GM06990 (cell line): ENCODE measurements at places on chromosomes 11 and 22.

DNA sequence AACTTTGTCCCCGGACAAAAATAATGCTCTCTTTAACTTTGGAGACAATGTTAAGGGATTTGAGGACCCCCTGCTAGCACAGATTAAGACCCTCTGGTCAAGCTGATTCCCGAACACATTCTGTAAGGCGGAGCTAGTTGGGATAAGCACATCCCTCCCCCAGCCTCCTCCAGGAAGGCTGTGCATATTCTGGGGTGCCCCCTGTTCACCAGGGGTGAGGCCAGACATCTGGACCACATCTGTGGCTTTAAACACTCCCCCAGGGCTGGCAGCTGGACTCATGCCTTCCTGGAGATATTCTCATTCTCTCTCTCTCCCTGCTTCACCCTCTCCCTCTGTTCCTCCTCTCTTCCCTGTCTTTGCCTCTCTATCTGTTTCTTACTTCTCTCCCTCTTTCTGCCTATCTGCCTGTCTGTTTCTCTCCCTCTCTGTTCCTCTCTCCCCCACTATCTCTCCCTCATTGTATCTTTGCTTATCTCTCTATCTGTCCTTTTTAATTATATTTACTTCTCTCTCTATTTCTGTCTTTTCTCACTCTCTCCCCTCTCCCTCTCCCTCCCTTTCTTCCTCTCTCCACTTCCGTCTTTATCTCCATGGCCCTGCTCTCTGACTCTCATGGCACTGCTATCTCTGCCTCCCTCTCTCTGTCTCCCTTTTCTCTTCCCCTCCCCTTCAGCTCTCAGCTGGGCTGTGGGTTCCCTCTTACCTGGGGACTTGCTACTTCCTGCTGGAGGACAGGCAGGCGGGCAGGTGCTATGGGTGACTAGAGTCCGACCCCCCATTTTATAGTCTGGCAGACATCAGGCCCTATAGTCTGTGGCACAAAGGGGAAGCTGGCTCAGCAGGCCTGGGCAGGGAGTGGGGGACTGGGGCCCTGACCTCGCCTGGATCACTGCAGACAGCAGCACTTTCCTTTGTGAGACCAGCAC lies at the start of gene CRYBB1:
CRYBB1 (minus strand) TSS at position 757 of the 929 bp plus-strand sequence. CDS start 1,708 bp downstream, outside the sequence.
- DNase-seq = no peak

DNA sequence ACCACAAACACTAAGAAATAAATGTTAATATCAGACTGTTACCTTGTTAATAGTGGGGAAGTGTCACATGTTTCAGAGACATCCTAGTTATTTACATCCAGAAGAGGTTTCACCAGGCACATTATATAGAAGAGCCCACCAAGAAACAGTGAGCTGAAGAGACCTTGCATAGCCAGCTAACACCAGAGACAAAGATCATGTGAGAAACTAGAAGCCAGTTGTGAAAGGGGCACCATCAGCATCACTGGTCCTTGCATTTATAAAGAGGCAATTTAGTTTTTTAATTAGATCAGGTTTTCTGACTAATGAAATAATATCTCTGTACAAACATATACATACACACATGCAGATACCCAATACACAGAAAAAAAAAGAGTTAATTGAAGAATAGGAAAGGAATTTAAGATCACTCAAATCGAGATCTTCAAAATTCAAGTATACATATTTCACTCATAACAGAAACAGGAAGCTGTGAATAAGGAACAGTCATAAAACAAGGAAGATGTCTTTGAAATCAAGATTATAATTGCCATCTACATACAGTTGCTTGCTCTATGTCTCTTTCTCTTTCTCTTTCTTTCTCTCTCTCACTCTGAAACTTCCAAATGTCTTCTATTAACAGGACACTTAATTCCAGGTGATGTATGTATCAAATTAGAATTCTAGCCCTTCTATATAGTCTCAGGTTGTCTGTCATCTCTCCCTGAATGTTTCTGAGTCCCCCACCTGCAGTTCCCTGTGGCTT lies 348.7 kb downstream of the ETS1 start:
- no peak for DNase-seq

GRCh38 chr22:48908547-48908946 lies 919.1 kb downstream of the BRD1 start:
- no peak for DNase-seq

GRCh38 chr11:66727282-66728037 lies 1.6 kb downstream of the SPTBN2 start:
- peak; percentile 32 for DNase-seq

- no peak for DNase-seq
Observed at GRCh38 chr11:63017306-63017974, 1.8 kb upstream of the SLC22A8 start.

DNA sequence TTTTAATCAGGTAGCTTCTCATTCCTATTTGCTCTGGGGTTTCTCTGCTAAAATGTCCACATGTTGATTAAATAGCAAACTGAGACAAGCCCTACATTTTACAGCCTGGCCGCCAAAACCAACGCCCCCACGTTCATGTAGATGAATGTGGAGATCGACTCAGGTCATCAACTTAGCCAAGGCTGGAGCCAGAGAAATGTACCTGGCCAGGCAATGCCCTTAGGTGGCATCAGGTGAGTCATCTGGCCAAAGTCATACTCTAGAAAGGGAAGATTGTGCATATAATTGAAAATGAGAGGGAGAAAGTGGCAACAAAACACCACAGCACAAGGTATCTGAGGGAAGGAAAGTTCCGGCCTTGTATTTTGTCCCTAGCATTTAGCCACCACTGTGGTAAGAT lies 37.1 kb upstream of the CCDC89 start:
- no peak for DNase-seq

- DNase-seq = no peak
Observed at GRCh38 chr11:2316169-2316962, 14.6 kb downstream of the TSPAN32 start.

DNA sequence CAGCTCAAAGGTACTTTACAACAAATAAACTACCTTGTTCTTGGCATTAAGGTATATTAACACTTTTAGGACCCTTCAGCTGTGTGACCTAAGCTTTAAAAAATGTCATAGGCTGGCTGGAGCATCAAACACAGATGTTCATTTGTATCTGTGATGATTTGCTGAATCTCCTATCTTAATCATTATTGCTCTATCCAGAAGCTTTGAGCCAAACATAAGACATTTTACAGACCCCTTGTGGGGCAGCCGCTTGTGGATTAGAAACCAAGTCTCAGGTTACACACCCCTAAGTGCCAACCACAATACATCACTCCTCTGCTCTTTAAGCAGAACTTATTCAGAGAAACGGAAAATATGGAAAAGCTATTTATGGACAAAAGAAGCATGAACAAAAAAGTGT lies 394.2 kb upstream of the CCDC90B start:
- DNase-seq = no peak

GRCh38 chr22:37383341-37383740 lies 43.9 kb downstream of the ELFN2 start:
- no peak for DNase-seq

DNA sequence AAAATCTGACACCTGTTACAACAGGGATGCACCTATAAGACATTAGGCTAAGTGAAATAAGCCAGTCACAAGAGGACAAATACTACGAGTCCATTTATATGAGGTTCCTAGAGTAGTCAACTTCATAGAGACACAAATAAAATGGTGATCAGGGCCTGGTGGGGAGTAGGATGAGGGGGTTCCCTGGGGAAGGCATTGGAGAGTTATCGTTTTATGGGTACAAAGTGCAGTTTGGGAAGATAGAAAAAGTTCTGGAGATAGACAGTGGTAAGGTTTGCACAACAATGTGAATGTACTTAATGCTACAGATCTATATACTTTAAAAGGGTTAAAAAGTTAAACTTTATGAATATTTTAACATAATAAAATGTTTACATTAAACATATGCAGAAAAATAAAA lies 31.4 kb upstream of the B3GNT6 start:
- DNase-seq = no peak

DNA sequence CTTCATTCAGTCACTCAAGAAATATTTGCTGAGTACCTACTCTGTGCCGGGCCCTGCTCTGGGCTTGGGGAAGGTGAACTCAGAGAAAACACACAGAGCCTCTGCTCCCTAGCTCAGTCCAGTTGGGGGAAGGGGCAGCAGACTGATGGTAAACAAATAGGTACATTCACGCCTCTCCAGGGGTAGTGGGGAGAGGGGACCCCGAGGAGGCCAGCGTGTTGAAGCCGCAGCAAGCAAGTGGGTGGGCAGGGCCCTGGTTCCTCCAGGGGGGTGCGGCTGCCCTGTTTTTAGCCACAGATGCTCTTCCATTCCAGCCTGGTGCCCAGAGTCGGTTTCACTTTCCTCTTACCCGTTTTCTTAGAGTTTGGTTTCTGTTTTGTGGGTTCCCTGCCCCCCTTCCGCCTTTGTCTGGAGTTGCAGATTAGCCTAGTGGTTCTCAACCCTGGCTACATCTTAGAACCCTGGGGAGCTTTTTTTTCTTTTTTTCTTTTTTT lies 8.7 kb downstream of the DRAP1 start:
- peak; percentile 76 for DNase-seq

GRCh38 chr11:108193725-108194124 lies 28.7 kb downstream of the NPAT start:
- DNase-seq = no peak

GRCh38 chr11:110713449-110713776 lies 1.2 kb upstream of the ARHGAP20 start:
- DNase-seq = no peak

- no peak for DNase-seq
Observed at GRCh38 chr11:24400059-24400665, 96.7 kb upstream of the LUZP2 start.

- no peak for DNase-seq
Observed at GRCh38 chr11:66767666-66768065, 38.6 kb upstream of the SPTBN2 start.

- DNase-seq = no peak
Observed at GRCh38 chr11:14422814-14423182, 63.8 kb upstream of the RRAS2 start.

DNA sequence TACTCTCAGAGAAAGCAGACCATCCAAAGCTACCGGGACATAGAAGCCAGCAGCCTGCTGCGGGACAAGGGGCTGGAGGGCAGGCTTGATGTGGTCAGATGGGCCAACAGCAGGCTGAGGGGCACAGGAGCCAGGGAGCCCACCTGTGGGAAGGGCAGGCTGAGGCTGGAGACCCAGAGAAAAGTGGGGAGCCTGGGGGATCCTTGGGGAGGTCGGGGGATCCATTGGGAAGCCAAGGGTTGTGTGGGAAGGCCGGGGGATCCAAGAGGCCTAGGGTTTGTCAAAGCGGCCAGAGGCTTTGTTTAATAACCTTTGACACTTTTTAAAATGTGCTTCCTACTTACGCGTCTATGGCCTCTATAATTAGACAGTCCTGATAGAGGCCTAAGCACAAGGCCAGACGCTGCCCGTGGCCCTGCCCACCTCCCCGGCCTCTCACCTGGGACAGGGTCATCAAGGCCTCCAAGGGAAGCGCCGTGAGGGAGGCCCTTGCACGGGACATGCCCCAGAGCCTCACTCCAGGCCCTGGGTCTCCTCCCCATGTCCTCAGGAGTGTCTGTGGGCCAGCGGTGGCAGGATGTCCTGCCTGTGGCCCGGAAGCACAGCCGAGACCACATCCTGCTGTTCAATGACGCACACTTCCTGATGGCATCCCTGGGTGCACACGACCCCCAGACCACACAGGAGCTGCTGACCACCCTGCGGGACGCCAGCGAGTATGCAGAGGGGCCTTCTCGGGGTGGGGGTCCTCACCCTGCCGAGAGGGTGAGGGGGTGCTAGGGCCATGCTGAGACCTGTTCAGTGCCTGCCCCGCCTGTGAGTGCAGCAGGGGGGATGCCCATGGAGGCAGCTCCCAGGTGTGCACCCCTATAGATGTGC lies 8.6 kb upstream of the GTSE1 start:
- peak; percentile 80 for DNase-seq

DNA sequence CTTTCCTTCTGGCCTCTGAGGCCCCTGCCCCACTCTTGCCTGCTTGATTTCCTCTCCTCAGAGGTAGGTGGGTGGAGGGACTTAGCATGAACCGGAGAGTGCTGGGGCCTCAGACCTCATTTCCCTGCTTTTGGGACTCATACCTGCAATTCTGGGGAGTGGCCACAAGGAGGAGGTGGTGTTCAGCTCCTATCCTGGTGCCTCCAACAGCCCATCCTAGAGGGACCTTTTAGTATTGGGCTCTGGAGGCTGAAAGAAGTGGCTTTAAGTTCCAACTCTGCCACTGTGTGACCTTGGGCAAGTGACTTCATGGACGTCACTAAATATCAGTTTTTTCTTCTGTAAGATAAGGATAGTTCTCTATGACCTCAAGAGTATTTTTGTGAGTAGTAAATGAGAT lies 98.6 kb downstream of the KIAA1671 start:
- no peak for DNase-seq

DNA sequence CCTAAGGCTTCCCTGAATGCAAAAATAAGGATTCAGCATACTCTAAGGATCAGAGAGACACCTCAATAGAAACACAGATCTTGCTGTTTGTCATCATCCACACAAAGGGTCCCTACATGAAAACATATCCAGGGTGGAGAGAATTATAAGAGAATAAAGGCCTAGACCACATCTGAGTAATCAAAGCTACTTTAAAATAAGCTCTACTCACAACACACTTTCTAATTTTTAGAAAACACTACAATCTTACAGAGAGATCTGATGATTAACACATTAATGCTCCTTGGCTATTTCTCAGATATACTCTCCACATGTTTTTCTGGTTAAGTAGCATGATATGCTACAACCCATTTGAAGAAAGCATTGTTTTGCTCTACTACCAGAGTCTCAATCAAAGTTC lies 108.2 kb downstream of the ETS1 start:
- DNase-seq = no peak

DNA sequence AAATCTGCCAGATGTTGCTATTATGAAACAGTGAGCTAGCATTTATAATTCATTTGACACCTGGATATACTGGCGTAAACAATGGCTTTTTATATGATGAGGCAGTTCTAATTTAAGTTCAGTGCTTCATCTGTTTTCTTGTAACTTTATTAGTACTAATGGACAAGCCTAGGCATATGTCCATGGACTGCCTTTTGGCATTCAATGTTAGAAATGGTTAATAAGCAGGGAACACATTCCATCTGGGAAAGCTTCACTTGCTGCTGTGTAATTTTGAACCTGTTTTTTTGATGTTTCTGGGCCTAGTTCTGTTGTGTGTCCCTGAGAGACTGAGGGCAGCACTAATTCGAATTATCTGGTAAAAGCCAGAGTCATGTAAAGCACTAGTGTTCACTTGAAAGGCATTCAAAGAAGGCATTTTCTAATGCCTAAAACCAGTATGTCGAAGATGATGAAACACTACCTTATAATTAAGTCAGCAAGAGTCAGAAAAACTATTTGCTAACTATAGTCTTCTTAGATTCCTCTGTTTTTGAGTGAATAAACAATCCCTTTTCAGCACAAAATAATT lies 138.5 kb downstream of the SWAP70 start:
- no peak for DNase-seq

DNA sequence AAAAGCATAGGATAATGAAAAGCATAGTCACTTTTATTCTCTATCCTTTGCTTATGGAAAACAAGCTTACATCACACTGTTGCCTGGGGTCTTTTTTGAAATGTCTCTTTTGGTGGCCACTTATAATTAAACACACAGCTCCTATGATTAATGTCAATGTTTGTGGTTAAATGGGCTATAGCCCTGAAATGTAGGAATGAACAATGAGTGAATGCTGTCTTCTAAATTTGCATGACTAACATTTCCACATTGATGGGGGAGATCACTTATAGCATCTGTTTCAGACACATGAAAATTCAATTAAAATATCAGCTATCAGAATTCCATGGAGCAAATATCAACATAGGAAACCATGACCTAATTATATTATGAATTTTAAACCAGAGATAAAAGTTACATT lies 171.4 kb upstream of the FAT3 start:
- DNase-seq = no peak
